ENCODE measurements at places on chromosomes 2 and 18.

DNA sequence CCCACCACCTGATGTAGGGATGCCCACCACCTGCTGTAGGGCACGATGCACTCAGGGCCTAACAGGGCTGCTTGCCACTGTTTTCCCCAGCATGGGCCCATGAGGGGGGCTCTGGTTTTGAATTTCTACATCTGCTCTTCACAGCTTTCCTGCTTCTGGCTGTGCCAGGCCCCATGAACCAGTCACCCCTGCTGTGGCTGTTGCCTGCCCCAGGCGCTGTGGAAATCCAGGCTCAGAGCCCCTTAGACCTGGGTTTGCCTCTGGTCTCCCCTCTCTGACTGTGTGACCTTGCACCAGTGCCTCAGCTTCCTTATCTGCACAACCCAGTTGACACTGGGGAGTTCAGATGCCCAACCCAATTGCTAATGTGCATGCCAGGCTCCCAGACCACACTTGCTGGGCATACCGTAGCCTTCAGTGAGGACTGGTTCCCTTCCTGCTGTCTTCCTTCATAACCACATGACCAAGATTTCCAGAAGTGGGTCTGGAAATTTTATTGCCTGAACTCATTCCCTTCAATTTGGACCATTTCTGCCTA lies 6.0 kb upstream of the MLPH start:
- DNase-seq: no peak

GRCh38 chr2:226077841-226078240 lies 678.3 kb downstream of the NYAP2 start:
- no peak for DNase-seq

GRCh38 chr2:70771446-70771845 lies 3.4 kb upstream of the ADD2 start:
- DNase-seq: no peak

DNA sequence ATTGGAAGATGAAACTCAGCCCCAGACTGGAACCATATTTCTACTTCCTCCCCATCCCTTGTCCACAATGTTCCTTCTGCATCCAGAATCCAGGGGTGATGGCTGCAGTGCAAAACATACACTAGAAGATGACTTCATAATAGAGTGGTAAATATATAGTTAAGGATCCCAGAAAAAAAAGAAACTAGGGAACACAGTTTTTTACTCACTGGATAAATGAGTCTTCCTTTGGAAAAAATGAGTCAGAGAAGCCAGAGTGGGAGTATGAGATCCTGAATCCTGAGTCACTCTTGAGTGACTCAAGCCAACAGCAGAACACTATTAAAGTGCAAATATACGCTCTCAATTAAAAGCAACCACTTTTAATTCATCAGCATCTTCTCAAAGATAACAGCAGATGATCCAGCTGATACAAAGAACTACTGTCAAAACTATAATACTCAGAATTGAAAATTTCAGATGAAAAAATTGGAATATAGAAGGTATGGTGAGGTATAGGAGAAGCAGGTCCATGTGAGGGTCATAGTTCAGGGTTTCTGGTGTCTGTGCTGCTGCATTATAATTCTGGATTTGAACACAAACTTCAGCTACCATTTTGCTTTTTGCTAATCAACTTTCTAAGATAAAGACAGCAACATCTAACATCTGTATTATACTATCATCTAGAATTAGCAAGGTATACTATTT lies 987.2 kb upstream of the CDH2 start:
- no peak for DNase-seq

- no peak for DNase-seq
Observed at GRCh38 chr2:64548761-64549160, 24.6 kb downstream of the AFTPH start.

DNA sequence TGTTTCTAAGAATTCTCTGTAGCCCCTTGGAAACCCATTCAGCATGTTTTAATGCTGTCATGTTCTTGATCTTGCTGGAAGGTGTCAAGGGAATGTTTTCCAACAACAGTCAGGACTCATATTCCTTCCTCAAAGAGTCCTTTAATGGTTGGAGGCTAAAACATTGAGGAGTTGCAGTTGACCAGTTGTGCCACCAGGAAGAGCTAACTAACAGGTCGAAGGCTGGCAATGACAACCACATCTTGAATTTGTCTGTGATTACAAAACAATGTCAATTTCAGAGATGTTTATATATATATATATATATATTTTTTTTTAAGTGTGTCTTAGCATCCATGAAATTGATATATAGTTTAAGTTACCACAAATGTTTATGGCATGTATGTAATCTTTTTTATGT lies 151.5 kb downstream of the INO80D start:
- no peak for DNase-seq

- no peak for DNase-seq
Observed at GRCh38 chr2:234555616-234556249, 58.9 kb upstream of the ARL4C start.

All from activated T-helper 1 cell treated with Interleukin-2 at 50 U/mL for 16 hours (primary cell).